Stomach (tissue), 19 donors: ENCODE measurements at places on chromosomes 2 and 18. TPM values are rescaled to one million over a fixed set of nuclear protein-coding genes. Genes with fewer than 3 reads are reported as not detected.

SCN1A gene
- not detected for total RNA-seq

MATN3 gene
- 1.2 TPM for total RNA-seq

KIAA2012 gene
- total RNA-seq = 0.18 TPM

PPP3R1 gene
- 38.8 TPM for total RNA-seq

DSG4 gene
- 0.55 TPM for total RNA-seq

GRCh38 chr18:46275370-46275769, 171.2 kb downstream of the HAUS1 start:
- no peak for DNase-seq

DNA sequence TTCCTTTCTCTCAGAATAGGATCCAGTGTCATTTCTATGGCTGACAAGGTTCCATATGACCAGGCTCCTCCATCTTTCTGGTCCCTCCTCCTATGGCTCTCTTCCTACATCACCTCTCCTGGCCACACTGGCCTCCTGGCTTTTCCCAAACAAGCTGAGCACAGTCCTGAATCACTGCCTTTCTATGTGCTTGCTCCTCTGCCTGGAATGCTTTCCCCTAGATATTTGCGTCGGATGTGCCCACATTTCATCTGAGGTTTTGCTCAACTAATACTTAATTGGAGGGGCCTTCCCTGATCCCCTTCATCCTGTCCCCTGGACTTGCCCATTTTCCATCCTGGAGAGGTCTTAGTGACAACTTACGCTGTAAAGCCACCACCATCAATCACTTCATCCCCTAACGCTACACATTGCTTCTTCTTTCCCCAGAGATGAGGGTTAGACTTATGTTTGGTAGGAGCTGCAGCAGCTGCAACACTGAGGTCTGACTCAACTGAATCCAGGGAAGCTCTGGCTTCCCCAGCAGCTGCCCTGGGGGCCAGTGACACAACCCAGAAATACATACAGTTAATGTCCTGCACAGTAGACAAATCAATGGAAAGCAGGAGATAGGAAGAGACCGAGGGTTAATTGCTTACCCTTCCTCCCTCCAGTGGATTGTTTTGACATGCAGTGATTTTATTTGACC, 42.9 kb downstream of the QPCT start:
- no peak for DNase-seq

DNA sequence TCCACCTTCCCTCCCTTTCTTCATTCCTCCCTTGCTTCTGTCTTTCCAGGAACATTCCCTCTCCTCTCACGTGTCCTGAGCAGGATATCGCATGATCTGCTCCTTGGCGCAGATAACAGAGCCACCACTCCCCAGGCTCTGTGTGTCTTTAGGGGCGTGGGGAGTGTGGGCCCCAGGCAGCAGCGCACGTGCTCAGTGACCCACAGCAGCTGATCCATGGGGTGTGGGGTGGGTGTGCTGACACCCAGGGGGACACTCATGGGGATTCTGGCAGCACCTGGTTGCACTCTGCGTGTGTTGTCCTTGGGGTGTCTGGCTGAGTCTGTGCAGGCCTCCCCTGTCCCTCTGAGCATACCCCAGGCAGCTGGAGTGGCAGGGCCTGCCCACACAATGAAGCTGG, 9.9 kb upstream of the FOSL2 start:
- DNase-seq = peak; percentile 68

DNA sequence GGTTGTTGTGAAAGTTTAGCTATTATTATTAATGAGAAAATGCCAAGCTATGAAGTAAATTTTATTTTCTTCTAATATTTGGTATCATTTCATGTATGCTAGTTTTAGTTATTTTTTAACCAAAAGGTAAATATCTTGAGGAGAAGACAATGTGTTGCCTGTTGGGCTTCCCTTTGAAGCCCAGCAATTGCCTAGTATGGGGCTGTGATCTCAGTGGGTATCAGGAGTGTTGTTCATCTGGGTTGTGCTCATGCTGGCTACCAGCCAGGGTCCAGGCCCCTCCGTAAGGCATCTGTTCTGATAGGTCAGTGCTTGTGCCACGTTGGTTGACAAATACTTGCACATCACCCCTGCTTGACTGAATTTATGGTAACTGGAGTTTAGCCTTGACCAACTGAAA, 38.0 kb upstream of the DARS1 start:
- DNase-seq = peak; percentile 42

- peak; percentile 82 for DNase-seq
Measured at GRCh38 chr2:208040199-208041171, 15.2 kb upstream of the PLEKHM3 start.

DNA sequence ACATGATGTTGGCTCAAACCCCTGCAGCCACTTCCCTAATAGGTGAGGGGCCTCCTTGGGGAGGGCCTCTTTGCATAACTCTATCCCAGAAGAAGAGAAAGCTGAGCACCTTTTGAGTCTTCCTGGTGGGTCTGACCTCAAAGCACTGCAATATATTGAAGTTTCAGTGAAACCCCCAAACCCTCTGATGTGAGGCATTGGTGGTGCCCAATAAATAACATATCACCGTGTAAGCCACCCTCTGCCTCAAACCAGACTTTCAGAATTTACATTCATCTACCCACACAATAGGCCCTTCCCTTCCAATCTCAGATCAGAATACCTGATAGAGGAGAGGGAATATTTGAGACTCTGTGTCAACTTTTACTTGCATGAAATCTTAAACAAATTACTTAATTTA, 142.8 kb upstream of the STK17B start:
- no peak for DNase-seq

- no peak for DNase-seq
Measured at GRCh38 chr18:77647472-77647871, 397.8 kb downstream of the GALR1 start.

GRCh38 chr2:35281702-35282101, 1073.9 kb upstream of the CRIM1 start:
- no peak for DNase-seq

- DNase-seq = no peak
Measured at GRCh38 chr2:169662744-169663143, 31.5 kb downstream of the CFAP210 start.
